ENCODE measurements at places on chromosomes 12 and 14.

- no peak for DNase-seq
Observed at GRCh38 chr12:82357340-82357739, 847 bp downstream of the CCDC59 start.

- no peak for DNase-seq
Observed at GRCh38 chr12:26690601-26691000, 142.4 kb downstream of the ITPR2 start.

GRCh38 chr14:89357655-89358297 is 59.3 kb downstream of the FOXN3 start:
- no peak for DNase-seq

GRCh38 chr12:58117201-58117600 is 175.8 kb downstream of the ATP23 start:
- no peak for DNase-seq

DNA sequence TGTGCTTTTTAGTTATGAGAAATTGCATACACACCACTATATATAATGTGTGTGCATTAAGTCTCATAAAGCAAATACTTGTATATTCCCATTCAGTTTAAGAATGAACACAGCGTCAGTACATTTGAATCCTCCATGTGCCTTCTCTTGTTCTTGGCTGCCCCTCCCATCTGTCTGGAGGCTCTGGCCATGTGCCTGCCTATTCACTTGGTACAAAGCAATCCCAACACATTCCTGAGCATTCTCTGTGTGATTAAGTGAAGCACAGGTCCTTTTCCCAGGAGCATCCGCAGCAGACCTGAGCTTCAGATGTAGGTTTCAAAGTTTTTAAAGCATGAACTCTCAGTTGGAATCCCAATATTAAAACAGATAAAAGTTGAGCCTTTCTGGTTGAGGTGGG is 58.7 kb downstream of the POLR3B start:
- no peak for DNase-seq

DNA sequence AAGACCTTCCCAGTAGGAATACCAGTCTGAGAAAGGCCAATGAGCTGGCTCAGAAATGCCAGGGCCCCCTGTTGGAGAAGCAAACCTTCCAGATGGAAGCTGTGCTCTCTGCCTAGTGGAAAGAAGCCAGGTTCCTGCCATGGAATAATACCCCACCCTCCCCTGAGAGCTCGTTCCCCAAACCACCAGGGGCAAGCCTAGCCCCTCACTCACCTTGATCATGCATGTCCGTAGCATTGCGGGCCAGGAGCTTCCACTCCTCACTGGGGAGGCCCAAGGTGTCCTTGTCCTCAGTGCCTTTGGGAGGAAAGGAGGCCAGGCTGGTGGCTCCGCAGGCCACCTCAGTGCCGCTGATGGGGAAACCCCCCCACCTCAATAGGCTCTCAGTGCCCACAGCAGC is 20.1 kb downstream of the AHSA1 start:
- DNase-seq = no peak

DNA sequence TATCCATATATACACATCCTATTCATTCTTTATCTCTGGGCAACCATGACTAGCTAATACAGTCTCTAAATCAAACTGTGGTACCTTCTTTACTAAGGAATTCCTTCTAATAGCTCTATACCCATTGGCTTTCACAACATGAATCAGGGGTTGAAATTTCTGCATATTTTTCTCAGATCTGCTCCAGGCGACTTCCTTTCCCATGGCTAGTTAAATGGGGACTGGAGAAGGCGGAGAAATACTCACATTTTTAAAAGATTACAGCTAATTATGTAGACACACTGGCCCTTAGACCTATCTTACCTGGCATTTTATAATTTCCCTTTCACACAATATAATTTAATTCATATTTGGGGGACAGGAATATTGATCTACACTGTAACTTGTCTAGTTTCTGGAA is 1.1 kb upstream of the CDKN3 start:
- DNase-seq = no peak

DNA sequence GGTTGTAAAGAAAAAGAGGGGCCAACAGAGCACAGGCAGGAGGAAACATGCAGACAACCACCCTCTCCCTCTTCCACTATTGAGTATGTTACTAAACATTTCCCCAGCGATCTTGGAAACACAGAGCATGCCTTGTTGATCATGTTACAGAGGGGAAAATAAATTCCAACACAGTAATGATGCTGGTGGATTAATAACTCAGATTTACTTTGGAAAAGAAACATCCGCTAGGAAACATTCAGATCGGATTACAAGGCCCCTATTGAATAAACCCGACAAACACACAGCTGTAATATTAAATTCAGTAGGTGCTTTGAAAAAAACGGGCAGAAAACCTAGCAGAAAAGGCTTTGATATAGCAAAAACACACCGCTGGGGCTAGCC is 5.4 kb downstream of the BMP4 start:
- DNase-seq = no peak
